ENCODE measurements at places on chromosomes 2 and 18.

DNA sequence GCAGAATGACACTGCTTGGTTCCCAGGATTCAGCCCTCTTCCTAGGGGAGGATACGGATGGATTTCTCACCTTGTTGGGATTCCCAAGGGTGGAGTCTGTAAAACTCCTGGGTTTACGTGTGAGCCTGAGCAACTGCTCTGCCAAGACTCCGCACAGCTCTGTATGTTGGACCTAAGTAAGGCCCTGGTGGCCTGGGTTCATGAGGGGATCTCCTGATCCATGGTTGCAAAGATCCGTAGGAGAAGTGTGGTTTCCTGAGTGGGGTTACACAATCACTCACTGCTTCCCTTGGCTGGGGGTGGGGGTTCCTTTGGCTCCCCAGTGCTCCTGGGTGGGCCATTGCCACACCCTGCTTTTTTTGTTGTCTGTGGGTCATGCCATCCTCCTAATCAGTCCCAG is 37.7 kb downstream of the ANKRD12 start:
- no peak for DNase-seq

GRCh38 chr2:28612131-28612812 is 116.4 kb downstream of the PLB1 start:
- no peak for DNase-seq

DNA sequence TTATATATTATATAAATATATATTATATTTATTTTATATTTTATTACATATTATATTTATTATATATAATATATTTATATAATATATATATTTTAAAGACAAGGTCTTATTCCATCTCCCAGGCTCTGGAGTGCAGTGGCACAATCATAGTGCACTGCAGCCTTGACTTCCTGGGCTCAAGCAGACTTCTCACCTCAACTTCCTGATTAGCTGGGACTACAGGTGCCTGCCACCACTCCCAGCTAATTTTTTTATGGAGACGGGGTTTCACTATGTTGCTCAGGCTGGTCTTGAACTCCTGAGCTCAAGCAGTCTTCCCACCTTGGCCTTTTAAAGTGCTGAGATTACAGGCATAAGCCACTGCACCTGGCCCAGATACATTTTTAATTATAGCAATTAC is 110.0 kb downstream of the PHLPP1 start:
- no peak for DNase-seq

GRCh38 chr18:36780748-36781147 is 48.1 kb downstream of the TPGS2 start:
- DNase-seq: no peak

GRCh38 chr18:50788284-50788683 is 31.5 kb downstream of the MRO start:
- DNase-seq: no peak

DNA sequence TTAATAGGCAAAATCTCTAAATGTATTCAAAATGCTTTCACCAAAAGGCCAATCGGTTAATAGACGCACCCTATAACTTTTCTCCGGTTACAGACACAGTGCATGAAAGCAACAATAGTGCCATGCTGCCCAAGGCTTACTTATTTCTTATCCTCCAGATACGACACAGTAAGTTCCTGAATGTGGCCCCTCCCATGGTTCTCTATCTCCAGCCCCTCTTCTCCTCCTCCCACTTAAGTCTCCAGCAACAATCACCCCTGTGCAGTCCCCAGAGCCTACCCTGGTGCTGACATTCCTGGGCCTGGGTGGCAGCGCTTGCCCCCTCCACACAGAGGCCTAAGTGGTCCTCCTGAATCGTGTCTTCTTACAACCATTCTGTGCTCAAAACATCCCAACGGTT is 3.6 kb downstream of the KIDINS220 start:
- DNase-seq: no peak

DNA sequence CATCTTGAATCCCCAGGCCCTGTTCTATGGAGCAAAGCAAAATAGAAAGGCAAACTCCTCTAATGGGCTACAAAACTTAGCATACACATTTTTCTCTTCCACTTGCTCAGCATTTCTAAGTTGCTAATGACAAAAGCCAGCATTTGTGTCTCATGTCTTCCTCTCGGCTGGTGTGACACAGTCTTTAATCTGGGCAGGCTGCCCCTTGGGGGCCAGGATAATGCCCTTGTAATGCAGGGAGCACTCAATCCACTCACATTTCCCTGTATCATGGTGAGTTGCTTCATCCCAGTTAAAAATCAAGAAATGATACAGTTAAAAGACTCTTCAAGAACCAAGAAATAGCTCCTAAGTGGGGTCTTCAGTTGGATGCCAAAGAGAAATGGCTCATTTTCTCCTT is 109.1 kb upstream of the FBXO11 start:
- DNase-seq: no peak

GRCh38 chr18:67218556-67218955 is 298.0 kb downstream of the DSEL start:
- DNase-seq: no peak

DNA sequence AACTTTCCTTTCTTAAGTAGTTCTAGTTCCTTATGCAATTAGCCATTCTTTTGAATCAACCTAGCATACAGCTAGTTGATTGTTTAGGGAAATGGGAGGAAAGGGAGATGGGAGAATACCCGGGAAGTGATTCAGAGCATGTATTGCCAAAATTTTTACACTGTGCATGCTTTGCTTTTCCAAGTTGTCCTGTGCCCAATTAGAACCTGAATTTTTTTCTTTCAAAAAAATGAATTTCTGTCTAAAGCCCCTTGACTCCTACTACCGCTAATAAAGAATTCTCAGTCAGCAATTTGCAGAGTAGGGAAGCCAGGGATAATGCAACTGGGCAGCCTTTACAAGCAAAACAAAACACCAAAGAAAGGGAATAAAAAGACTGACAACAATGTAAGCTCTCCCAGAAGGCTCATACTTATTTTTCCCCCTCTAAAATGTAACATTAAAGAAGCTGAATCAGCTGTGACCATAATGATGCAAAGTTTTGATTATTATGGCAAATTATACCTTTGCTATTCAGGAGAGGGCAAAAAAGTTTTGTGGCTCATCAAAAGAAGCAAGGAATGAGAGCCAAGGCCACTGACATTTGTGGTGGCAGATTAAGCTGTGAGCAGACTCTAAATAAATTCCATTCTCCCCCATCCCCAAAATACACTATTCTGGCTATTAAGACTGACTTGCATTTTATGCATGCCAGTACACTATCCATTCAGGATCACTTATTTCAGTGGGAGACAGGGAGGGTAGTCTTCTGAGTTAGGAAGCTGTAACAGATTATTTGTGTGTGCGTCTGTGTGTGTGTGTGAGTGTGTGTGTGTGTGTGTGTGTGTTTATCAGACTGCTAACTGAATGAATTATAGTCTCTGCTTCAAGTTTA is 174.3 kb downstream of the ERBB4 start:
- DNase-seq: no peak
